ENCODE measurements at places on chromosomes 1 and 21.

DNA sequence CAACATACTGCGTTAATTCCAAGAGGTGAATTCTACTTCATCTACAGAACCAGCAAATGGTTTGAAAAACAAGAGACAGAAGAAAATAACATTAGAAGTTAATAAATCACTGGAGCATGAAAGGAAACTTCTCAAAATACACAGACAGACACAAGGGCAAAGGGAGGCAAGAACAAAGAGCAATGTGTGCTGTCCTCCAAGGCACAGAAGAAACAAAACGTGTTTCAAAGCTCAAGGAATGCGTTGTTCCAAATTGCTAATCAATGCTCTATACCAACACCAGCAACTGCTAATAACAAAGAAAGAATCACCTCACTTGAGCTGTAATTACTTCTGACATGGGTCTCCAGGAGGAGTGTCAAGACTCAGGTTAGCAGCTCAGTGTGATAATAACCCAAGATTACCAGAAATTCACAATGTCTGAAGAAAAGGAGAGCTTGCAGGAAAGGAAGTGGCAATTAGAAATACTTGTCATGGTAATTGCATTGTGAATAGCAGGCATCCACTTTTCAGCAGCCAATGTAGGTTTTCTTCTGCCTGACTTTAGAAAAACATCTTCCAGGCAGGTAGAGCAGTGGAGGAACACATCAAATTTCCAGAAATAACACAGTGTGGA is 175.4 kb downstream of the SEC16B start:
- no peak for DNase-seq

DNA sequence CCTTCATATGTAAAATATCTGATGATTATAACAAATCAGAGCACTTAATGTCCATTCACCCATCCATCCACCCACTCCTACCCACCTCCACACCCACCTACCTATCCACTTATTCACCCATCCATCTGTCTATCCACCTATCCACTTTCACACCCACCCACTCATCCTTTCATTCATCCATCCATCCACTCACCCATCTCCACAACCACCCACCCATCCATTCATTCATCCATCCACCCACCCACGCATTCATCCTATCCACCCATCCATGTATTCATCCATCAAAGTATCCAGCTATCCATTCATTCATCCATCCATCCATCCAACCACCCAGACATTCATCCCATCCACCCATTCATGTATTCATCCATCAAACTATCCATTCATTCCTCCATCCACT is 466.1 kb downstream of the AJAP1 start:
- no peak for DNase-seq

DNA sequence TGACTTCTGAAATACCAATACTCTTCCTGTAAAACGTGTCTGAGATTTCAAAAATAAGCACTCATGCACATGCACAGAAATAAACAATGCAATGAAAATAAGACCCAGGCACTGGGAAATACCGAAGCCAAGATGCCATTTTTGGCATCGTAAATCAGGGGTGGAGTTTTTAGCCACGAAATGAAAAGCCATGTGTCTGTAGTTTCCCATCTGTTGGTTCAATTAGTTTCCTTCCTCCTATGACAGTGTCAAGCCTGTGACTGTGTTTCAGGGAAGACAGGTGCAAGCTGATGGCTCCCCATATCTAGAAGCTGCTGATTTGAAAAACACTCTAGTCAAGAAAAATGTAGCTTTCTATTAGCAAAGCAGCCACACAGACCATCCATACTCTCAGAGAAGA is 480.4 kb upstream of the CAMK1G start:
- peak; percentile 48 for DNase-seq

DNA sequence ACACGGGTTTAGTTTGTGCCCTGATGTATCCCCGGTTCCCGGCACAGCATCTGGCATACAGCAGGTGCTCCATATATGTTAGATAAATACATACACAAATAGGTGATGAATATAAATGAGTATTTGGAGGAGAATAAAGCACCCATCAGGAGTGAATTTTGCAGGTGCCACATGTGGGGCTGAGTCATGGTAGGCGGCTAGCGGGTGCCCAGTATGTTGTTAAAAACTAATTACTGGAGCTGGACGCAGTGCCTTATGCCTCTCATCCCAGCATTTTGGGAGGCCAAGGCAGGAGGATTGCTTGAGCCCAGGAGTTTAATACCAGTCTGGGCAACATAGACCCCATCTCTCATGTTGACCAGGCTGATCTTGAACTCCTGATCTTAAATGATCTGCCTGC is 16.7 kb upstream of the WASF2 start:
- DNase-seq = no peak

DNA sequence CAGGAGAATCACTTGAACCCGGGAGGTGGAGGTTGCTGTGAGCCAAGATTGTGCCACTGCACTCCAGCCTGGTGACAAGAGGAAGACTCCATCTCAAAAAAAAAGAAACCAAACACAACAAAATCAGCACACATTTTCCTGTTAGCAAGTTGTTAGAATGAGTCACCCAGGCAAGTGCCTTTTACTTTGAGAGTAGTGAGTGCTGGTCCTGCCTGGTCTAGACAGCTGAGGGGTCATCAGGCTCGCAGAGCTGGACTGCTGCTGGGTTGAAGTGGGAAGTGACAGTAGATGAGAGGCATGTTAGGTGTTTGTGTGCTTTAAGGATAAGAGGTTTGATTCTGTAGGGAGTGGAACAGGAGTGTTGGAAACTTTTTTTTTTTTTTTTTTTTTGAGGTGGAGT is 31.9 kb downstream of the GNPAT start:
- no peak for DNase-seq

GRCh38 chr1:29283804-29284195 is 47.5 kb downstream of the PTPRU start:
- DNase-seq = no peak

- no peak for DNase-seq
Measured at GRCh38 chr1:96308314-96308713, 413.3 kb upstream of the PTBP2 start.

DNA sequence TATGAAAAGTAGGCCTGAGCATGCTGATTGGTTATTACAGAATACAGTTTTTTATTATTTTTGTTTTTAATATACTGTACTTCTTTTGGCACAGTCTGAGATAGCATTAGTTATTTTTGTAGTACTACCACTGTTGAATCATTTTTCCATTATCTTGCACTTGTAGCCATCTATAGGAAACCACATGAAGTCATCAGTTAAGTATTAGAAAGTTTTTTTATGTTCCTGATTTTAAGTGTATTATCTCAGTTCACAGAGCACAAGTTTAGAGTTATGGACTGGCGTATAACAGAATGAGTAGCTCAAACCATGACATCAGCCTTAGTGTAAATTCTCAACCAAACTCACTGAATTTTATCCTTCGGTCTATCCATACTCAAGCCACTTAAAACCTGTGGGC is 22.8 kb downstream of the DHX9 start:
- no peak for DNase-seq

DNA sequence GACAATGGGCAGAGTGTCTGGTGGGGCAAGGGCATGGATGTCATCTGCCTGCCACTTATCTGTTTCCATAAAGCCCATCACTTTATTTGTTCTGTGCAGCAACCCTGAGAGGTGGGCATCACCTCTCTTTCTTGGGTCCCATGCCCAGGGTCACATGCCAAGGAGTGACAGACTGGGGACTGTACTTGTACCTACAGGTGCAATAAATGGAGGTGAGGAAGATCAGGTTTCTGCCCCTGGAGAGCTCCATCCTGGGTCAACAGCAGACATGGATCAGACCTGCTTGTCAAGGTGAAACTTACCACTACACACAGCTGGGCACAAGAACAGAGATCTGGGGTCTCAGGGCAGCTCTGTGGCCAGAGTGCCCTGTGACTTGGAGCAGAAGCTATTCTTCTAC is 18.4 kb upstream of the PRDM16 start:
- no peak for DNase-seq

- DNase-seq = no peak
Measured at GRCh38 chr1:14627608-14628489, 29.4 kb downstream of the KAZN start.

DNA sequence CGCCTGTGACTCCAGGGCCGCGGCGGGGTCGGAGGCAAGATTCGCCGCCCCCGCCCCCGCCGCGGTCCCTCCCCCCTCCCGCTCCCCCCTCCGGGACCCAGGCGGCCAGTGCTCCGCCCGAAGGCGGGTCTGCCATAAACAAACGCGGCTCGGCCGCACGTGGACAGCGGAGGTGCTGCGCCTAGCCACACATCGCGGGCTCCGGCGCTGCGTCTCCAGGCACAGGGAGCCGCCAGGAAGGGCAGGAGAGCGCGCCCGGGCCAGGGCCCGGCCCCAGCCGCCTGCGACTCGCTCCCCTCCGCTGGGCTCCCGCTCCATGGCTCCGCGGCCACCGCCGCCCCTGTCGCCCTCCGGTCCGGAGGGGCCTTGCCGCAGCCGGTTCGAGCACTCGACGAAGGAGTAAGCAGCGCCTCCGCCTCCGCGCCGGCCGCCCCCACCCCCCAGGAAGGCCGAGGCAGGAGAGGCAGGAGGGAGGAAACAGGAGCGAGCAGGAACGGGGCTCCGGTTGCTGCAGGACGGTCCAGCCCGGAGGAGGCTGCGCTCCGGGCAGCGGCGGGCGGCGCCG is at the start of gene SIM2:
Gene SIM2 (plus strand): TSS at position 135 of the 565 bp plus-strand sequence. CDS start 632 bp downstream, outside the sequence.
- DNase-seq = no peak

DNA sequence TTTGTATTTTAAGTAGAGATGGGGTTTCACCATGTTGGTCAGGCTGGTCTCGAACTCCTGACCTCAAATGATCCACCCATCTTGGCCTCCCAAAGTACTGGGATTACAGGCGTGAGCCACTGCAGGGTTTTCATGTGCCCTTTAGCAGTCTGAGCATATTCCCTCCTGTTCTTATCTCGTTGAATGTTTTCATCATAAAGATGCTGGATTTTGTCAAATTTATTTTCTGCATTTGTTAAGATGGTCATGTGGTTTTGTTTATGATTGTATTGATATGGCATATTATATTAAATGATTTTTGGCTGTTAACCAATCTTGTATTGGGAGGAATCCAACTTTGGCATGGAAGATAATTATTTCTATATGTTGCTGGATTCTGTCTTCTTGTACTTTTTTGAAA is 8.8 kb downstream of the JMJD4 start:
- DNase-seq = no peak

- no peak for DNase-seq
Measured at GRCh38 chr1:51761351-51761750, 117.2 kb downstream of the NRDC start.

DNA sequence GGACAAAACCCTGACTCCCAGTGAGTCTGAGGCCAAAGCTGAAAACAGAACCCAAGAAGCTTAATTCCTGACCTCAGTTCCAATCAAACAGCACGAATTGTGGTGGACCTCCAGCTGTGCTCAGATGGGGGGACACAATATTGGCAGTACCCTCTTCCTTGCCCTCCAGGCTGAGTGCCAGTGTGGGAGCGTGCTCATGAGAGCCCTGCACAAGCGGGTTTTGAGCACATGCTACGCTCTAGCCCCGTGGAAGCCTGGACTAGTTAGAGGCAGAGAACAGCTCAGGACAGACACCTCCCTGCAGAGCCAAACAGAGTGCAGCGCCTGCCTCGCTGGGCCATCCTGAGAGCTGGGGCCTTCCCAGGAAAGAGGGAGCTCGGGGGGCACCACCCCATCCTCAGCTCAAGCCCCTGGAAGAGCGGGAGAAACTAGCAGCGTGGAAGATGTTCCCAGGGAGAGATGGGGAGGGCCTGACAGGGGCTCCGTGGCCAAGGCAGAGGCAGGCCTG is 2.8 kb upstream of the SLC25A34 start:
- DNase-seq = no peak

GRCh38 chr21:35529171-35529863 is 480.2 kb upstream of the RUNX1 start:
- no peak for DNase-seq

DNA sequence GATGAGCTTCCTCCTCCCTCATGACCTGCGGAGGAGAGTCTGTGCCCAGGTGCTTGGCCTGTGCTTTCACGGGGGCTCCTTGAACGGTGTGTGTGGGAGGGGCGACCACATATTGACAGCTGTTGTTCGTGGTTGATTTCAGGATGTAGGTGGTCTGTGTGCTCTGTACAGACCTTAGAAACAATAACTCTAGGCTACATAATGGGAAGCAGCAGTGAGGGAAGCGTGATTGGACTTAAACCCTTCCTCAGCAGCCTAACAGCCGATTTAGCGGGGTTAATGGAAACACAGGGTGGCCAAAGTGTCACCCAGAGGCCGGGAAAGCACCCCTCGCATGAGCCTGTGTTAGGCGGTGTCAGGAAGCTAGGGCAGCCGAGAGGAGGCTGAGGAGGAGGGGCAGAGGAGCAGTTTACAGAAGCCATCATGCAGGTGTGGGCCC is 56.0 kb downstream of the TBCE start:
- DNase-seq = no peak

DNA sequence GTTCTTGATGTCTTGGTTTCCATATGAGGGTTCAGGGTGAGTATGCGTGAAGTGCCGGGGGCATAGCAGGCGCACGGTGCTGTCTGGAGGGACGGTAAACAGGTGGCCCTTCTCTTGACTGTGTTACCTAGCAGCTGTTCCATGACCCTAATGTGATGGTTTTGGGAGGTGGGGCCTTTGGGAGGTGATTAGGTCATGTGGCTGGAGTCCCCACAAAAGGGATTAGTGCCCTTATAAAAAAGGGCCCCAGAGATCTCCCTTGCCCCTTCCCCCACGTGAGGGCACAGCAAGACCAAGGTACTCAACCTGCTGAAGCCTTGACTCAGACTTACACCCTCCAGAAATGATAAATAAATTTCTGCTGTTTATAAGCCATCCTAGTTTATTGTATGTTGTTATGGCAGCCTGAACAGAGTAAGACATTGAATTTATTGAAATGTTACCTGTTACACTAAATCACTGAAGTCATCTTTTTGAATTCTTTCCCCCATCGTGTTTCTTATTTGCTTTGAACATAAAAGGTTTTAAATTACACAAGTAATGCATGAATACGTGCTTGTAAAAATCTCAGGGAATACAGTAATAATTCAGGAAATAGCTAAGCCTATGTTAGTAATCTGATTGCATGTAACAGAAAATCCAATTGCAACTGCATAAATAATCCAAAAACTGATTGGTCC is 15.6 kb downstream of the TRAPPC10 start:
- no peak for DNase-seq

DNA sequence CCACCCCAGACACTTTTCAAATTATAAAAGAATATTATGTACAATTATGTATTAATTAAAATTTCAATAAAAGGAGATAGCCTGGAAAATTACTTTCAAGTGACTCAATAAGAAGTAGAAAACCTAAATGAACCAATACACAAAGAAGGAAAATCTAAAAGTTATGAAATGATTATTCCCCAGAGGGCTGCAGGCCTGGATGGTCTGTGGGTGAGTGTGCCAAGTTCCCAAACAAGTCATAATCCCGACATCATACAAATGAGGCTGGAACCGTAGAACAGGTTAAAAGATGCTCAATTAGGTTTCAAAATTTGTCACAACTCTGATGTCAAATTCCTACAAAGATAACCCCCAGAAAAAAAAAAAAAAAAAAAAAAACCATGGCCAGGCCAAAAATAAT is 12.7 kb downstream of the SPATC1L start:
- no peak for DNase-seq

DNA sequence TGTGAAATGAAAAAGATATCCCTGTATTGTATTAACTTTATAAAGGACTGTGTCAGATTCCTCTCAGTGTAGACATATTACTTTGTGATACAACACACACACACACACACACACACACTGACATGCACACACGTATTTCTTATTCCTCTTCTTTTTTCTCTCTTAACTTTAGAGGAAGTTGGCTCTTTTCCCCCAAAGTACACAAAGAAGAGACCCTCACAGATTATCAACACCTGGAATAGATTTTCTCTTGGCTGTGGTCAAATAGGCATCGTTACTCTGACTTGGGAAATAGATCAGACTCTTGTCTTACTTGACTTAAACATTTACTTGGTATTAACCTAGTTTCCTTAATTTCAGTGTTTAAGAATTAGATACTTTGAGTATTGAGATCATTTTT is 792.8 kb downstream of the ADGRL2 start:
- no peak for DNase-seq

Data from DMS 273 treated with DMSO at 0.1 percent for 48 hours (cell line).